ENCODE measurements at places on chromosomes 16 and 17.

- no peak for DNase-seq
Measured at GRCh38 chr17:28937044-28937729, 14.1 kb downstream of the PHF12 start.

GRCh38 chr17:34799751-34800150 is 161.5 kb downstream of the CCT6B start:
- DNase-seq, result no peak

- DNase-seq, result no peak
Measured at GRCh38 chr17:82831818-82832200, 8.0 kb downstream of the ZNF750 start.

GRCh38 chr17:56481659-56482058 is 111.8 kb upstream of the NOG start:
- DNase-seq, result no peak

GRCh38 chr16:132120-132519 is 6.4 kb downstream of the NPRL3 start:
- DNase-seq, result no peak

GRCh38 chr16:23394141-23394831 is 58.7 kb downstream of the COG7 start:
- DNase-seq, result no peak

DNA sequence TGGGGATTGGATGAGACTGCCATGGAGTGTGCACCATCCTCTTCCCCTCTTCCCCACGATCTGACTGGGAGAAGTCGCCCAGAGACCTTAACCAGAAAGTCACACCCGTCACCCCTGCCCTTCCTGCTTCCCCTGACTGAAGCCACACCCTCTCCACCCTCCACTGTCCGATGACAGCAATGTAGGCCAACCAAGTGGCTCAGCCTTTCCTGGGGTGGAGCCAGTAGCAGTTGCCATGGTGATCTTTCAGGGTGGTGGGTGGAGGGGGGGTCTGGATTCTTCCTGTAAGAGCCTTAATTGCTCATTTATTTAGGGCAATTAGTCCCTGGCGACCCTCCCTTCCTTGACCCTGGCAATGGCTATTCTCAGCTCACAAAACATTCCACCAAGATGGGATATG is 37.5 kb upstream of the PHB1 start:
- DNase-seq, result no peak

DNA sequence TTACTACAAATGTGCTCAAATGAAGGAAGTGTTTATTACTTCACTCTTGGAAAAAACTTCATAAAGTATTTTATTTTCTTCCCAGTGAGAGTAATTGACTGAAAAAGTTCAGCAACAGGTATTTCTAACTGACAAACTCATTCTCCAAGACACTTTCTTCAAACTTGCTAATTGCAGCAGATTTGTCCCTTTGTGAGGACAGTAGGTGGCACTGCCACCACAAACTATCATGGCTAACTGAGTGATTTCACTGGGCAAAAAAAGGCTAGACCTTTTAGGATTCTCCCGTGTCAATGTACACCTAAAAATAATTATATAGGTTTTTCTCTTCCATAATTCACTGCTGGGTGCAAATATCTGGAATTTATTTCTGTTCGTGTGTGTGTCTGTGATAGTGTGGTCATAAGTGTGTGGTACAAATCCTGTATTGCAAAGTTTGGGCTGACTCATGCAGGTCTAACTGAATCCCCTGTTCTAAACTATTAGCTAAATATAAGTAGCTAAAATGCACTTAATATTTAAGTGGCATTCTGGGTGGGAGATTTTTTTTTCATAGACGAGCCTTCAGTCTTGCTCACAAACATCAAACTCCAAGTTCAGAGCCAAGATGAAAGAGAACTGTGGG is 3.9 kb downstream of the HS3ST3A1 start:
- DNase-seq, result no peak

- no peak for DNase-seq
Measured at GRCh38 chr17:49748223-49748622, 15.7 kb downstream of the FAM117A start.

DNA sequence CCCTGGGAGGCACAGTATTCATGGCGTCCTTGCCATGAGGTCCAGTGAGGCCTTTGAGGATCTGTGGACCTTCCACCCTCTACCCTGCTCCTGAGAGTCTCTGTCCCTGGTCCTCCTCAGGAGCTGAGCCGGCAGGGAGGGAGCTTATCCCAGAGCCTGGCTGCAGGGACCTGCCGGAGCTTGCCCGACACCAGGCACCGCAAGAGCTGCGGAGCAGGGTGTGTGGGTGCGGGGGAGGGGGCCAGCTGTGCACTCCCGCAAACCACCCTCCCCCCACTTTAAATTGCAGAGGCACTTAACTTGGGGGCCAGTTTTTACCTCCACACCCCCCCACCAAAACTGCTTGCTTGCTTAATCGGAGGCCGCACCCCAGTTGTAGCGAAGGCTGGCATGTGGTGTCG is 609 bp upstream of the ZNF750 start:
- DNase-seq, result no peak

GRCh38 chr17:83046448-83047181 is 32.8 kb upstream of the METRNL start:
- DNase-seq, result no peak

GRCh38 chr17:74020522-74020921 is 183.0 kb upstream of the RPL38 start:
- no peak for DNase-seq

GRCh38 chr16:75948886-75949285 is 222.6 kb upstream of the CPHXL start:
- no peak for DNase-seq

DNA sequence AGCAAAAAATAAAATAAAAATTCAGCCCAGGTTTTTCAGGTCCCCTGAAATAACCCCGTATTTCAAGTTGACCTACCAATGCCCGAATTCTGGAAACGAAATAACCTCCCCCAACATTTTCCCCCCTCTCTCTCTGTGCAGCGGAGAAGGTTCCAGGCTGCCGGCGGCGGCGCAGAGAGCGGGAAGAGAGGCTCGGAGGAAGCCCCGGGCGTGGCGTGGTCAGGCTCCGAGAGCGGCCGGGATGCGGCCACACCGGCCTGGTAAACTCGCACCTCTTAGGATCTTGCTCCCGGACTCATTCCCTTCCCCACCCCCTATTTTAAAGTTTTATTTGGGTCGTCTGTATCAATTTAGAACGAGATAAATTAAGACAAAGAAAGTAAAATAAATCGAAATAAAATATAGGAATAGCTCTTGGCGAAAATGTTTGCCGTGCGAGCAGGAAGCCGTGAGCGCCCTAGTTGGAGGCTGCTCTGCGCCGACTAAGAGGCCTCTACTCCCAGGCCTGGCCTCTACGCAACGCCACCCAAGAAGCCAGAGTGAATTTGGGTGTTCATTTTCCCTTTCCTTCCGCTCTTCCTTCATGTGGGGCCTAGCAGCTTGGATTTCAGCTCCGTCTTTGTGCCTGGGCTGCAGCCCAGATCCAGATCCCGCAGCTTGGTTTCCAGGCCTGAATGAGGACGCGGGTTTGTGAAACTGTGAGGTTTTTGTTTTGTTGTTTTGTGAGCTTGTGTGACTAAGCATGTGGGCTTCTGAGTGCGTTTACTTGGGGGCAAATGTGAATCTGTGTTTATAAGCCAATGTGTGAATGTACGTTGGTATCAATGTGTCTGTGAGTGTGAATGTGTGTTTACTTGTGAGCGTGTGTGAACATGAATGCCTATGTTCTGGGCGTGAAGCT is 1.5 kb upstream of the HOXB6 start:
- DNase-seq, result no peak

DNA sequence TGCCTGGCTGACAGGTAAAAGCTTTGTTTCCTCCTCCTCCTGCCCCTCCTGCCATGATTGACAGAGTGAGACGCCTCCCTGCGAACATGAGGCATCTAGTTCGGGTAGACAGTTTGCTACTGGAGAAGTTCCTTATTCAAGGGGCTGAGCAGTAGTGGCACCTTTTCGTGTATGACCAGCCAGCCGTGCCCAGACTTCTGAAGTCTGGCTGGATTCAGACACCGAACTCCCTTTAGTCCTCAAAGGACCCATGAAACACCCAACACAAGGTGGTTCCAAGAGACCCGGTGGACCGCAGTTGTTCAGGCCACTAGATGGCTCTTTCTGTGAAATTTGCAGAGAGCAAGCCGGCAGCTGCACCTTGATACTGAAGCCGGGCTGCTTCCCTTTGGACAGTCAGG is 192.8 kb downstream of the XYLT1 start:
- no peak for DNase-seq

- DNase-seq, result no peak
Measured at GRCh38 chr17:48546924-48547807, 2.3 kb upstream of the HOXB2 start.

DNA sequence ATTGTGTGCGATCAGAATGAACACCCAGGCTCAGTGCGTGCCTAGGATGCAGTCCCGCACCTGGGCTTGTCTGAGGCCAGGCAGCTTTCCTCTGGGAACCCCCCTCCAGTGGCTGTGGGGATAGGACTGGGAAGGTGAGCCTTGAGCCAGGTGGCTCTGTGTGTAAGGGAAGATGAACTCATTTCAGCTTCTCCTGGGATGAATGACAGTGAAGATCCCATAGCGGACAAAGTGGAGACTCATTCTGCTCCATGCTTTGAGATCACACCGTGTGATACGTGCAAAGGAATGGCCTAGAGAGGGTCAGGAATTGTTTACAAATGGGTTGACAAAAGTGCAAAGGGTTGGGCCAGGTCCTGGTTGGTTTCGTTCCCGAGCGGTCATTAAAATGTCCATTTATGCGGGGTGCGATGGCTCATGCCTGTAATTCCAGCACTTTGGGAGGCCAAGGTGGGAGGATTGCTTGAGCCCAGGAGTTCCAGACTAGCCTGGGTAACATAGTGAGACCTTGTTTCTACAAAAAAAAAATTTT is 15.8 kb downstream of the GPRC5C start:
- no peak for DNase-seq

- peak; percentile 39 for DNase-seq
Measured at GRCh38 chr17:81481073-81481799, 31.4 kb downstream of the ACTG1 start.

DNA sequence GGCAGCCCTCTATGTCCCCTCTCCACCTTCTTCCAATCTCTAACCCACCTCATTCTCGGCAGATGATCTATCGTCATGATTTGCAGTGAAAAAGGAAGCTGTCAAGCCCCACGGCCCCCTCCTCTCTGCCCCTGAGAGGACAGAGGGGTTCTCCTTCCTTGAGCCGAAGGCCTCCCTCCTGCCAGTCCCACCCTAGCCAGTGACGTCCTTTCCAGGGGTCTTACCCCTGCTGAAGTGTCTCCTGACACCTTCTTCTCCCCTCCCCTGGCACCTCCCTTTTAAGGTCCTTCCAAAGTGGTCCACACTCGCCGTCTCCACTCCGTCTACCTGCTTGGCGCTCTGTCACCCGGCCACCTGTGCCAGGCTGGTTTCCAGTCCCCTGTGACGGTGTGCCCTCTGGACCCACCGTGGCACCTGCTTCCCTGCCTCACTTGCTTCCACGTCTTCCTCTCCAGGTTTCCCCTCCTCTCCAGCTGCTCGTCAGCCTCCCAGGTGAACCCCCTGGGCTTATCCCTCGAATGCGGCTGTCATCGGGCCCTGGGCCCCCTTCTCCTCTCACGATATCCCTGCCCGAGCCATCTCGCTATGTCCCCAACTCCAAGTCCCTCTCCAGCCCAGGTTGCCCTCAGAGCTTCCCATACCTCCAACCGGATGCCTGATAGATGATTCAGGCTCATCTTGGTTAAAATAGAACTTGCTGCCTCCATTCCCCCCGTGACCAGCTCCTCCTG is 5.7 kb downstream of the CCDC102A start:
- DNase-seq, result no peak

DNA sequence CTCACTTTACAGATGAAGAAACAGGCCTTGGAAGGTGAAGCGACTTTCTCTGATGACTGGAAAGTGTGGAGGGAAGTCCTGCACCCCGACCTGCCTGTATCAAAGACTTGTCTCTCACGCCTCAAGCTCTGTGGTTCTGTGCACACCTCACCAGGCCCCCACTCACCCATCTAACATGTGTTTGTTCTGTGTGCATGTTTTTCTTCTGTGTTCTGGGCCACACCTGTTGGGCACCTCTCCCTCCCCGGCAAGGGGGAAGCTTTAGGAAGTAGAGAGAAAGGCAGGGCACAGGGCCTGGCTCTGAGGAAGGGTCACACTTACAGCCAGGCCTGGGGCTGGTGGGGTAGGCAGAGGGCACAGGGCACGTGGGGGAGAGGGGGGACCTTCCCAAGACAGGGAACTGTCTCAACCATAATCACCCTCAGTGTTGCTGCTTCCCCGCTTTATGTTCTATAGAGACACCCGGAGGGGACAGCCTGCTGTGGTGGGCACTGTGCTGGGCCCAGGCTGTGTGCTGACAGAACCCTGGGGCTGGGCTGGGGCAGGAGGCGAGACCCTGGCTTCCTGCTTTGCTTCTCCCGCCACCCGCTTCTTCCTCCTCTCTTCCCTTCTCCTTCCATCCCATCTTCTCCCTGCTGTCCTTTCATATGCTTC is 7.3 kb downstream of the RPRML start:
- DNase-seq, result no peak

DNA sequence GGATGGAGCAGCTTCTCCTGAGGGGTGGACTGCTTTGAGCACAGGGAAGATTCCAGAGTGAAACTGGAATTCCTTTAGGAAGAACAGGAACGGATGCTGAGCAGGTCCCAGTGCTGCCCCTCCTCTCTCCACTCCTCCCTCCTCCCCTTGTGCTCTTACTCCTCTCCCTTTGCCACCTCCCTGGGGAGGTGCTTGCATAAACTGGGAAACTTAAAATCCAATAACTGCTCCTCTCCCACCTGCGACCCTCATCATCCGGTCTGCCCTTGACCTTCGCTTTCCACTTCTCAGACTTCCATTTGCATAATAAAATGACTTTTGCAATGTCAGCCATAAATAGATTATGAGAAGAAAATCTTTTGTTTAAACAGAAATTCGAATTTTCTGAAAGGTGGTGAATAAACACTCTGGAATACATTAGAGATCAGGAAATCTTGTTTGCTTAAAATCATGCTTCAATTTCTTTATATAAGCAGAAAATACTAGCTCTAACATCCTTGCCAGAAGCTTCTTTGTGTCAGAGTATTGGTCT is 23.7 kb downstream of the HSBP1 start:
- no peak for DNase-seq

DNA sequence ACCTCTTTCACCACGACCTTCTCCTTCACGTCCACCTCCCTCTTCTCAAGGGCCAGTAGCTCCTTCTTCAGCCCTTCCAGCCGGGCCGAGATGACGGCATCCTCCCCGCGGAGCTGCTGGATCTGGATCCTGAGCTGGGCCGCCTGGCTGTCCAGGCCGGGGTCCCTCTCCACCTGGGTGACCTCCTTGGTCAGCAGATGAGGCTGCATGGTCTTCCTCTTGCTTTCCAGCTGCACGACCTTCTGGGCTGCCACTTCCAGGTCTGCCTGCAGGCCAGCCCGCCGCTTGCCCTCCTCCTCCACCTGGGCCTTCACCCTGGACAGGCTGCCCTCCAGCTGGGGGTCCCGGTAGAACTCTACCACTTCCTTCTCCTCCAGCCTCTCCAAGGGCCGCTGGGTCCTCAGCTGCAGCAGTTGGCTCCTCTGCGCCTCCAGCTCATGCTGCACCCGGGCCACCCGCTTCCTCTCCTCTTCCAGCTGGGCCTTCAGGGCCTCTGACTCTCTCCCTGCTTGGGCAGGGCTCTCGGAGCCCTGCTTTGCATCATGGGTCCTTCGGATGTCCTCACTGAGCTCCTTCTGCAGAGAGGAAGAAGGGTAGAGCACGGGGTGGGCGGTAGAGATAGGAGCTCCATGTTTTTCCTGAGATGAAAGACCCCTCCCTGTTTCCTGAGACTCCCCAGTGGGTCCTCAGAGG is 9.5 kb downstream of the CDK3 start:
- no peak for DNase-seq

GRCh38 chr17:19384723-19385391 is 2.1 kb downstream of the MFAP4 start:
- no peak for DNase-seq

GRCh38 chr16:47424846-47425245 is 36.0 kb downstream of the ITFG1 start:
- no peak for DNase-seq

Measured in stimulated activated CD4-positive, alpha-beta T cell treated with anti-CD3 and anti-CD28 coated beads, Interleukin-12 subunit alpha, Interleukin-12 subunit beta, amount 100 ng/mL, for 48 hours (primary cell).